ENCODE measurements at places on chromosomes 11 and 22.

DNA sequence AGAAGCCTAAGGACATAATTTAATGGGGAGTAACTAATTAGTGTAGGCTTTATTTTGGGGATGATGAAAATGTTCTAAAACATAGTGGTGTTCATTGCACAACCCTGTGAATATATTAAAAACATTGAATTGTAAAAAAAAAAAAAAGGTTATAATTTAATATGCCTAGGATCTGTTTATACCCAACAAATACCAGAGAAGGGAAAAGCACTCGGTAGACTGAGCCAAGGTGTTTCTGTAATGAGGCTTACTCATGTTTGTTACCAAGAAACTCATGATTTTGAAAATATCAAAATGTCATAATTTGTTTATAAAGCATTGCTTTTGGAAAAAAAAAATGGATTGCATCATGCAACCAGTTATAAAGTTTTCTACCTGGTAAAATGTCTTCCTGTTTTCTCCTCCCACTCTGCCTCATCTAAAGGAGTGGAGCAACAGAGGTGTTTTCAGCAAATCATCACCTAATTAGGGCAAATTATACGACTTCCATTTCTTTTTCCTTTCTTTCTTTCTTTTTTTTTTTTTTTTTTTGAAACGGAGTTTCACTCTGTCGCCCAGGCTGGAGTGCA is 14.2 kb upstream of the EIF3M start:
- DNase-seq, result no peak

GRCh38 chr11:92841719-92842118 is 127.7 kb upstream of the MTNR1B start:
- DNase-seq, result no peak

DNA sequence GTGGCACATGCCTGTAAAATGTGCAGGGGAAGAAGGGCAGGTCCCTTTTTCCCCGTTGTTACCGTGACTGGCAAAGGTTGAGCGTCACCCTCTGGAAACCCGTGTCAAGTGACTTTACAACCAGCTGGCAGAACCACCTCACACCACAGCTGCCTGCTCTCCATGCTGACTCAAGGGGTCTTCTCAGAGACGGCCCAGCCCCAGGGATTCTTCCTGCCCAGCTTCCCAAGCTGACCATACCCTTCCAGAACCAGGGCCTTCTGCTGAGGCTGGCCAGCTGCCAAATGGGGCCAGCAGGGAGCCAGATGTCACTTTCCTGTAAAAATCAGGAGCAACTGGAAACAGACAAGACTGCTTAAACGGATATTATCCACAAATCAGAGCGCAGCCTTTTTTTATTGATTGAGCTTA is 6.3 kb downstream of the PC start:
- no peak for DNase-seq

- no peak for DNase-seq
These were observed 1.2 kb downstream of the FBLN1 start for GRCh38 chr22:45503816-45504372.

GRCh38 chr11:111603611-111604130 is 1.4 kb downstream of the SIK2 start:
- no peak for DNase-seq

- DNase-seq, result no peak
These were observed 555.0 kb downstream of the BRD1 start for GRCh38 chr22:49272546-49273125.

DNA sequence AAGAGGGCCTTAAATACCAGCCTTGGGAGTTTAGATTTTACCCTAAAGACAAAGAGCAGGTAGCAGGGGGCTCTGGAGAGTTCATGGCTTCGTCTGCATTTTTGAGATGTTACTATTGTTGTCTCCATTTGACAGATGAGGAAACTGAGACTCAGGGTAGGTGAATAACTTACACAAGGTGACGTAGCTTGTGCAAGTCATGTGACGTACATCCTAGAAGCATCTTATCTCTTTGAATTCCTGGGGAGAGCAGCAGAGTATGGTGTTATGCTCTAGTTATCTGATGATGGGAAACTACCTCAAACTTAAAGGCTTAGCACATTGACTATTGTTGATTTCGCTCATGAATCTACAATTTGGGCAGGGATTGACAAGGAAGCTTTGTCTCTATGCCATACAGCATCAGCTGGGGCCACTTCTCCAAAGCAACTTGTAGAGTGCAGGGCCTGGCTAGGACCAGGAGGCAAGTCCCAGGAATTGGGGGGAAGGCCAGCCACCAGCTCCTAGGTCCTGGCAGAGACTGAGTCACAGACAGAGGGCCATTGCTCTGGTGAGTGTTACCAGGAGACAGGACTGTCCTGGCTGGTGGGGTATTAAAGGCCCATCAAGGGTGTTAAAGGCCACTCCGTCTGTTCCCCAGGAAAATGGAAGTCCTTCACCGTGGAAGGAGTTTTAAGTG is 52.1 kb upstream of the TSKU start:
- DNase-seq, result no peak

GRCh38 chr11:47466701-47467250 is 17.8 kb upstream of the RAPSN start:
- DNase-seq, result peak; percentile 47

Measured in mucosa of descending colon (tissue), 3 donors.